ENCODE measurements at places on chromosomes 2 and 18.
A peak's percentile ranks its signal among the peaks of the same experiment; 100 is the strongest.

GRCh38 chr2:149388120-149388816, 57.9 kb downstream of the LYPD6 start:
- peak; percentile 18 for DNase-seq
- peaks cover 17% of the 10 kb centered on the region for H3K36me3 ChIP-seq
- peak overlapping the region; percentile 42 for H3K4me3 ChIP-seq

DNA sequence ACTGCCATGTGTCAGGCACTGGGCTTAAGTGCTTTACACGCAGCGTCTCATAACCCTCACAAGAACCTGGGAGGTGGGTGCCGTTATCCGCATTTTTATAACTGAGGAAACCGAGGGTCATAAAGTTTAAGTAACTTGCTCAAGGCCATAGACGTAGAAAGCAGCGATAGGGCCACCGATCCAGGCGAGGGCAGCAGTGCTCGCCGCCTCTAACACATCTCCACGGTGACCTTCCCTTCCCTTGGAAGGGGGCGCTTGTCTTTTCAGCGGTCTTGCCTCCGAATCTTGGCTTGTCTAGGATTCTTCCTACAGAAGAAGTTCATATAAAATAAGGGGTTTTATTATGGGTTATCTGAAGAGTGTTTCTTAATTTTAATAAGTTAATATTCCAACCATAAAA, 186.6 kb downstream of the GBX2 start:
- peak; percentile 29 for DNase-seq
- H3K4me3 ChIP-seq = no peak overlapping the region
- H3K27me3 ChIP-seq = no peaks in the 10 kb centered on the region
- no peak overlapping the region for H3K27ac ChIP-seq
- peaks cover 48% of the 10 kb centered on the region for H3K36me3 ChIP-seq
- H3K4me1 ChIP-seq = peaks cover 41% of the 10 kb centered on the region

GRCh38 chr2:172821370-172822338, 86.0 kb downstream of the RAPGEF4 start:
- no peak overlapping the region for H3K27ac ChIP-seq
- peaks cover 3% of the 10 kb centered on the region for H3K27me3 ChIP-seq
- H3K4me3 ChIP-seq = no peak overlapping the region
- DNase-seq = no peak
- no peaks in the 10 kb centered on the region for H3K36me3 ChIP-seq

DNA sequence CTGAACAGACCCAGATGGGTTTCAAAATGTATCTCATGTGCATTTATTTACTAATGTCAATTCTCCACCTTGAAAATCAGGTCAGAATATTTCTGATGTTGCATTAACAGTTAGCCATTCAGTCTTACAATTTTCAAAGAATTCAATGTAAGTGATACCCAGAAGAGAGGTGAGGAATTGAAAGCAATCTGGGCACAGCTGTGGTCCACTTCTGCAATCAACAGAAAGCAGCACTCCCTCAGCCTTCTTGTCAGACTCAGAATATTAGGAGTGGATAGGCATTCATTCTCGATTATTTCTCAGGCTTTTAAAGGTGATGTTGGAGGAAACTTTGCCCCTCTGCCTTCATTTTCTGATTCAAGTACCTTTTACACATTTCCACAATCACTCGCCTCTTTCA, 15.7 kb downstream of the CCL20 start:
- no peak for DNase-seq
- H3K27me3 ChIP-seq = peaks cover 6% of the 10 kb centered on the region
- H3K4me3 ChIP-seq = no peak overlapping the region
- H3K4me1 ChIP-seq = no peaks in the 10 kb centered on the region

DNA sequence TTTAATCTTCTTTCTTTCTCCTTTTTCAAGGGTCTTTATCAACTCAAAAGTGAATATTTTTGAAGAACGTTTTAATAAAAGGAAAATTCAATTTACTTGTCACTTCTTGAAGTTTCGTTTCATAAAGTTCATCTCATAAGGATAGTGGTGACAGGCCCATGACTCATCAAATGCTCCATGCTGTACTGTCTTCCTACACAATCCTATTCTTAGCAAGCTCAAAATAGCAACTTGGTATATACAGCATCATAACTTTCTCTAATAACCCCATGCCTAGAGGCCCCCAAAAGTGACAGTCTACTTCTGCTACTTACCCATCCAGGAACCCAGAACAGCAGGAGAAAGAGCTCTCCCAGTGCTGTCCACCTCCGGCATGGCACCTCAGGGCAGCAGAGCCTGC, 7.7 kb downstream of the FBXO15 start:
- DNase-seq = no peak
- peaks cover 1% of the 10 kb centered on the region for H3K36me3 ChIP-seq
- no peak overlapping the region for H3K27ac ChIP-seq
- peaks cover 15% of the 10 kb centered on the region for H3K4me1 ChIP-seq
- no peak overlapping the region for H3K4me3 ChIP-seq

- peaks cover 21% of the 10 kb centered on the region for H3K4me1 ChIP-seq
- no peak overlapping the region for H3K4me3 ChIP-seq
- DNase-seq = no peak
Observed at GRCh38 chr18:69845593-69846506, 101.8 kb downstream of the CD226 start.

GRCh38 chr2:241882091-241882625, 12.6 kb downstream of the RTP5 start:
- peaks cover 19% of the 10 kb centered on the region for H3K27me3 ChIP-seq
- H3K27ac ChIP-seq = peak overlapping the region; percentile 37
- H3K4me1 ChIP-seq = peaks cover 51% of the 10 kb centered on the region
- peak overlapping the region; percentile 71 for H3K4me3 ChIP-seq
- DNase-seq = peak; percentile 38
- H3K36me3 ChIP-seq = peaks cover 15% of the 10 kb centered on the region

GRCh38 chr18:40055262-40055661, 1899.8 kb upstream of the PIK3C3 start:
- no peak overlapping the region for H3K4me3 ChIP-seq
- no peak for DNase-seq
- H3K27ac ChIP-seq = peak overlapping the region; percentile 76
- no peaks in the 10 kb centered on the region for H3K36me3 ChIP-seq

DNA sequence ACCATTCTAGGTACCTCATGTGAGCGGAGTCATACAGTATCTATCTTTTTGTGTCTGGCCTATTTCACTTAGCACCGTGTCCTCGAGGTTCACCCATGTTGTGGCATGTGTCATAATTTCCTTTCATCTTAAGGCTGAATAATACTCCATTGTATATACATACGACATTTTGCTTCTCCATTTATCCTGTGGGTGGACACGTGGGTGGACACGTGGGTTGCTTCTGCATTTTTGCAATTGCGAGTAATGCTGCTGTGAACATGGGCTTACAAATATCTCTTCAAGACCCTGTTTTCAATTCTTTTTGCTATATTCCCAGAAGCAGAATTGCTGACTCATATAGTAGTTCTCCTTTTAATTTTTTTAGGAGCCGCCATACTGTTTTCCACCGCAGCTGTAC, 243.6 kb upstream of the EPAS1 start:
- H3K36me3 ChIP-seq = peaks cover 4% of the 10 kb centered on the region
- H3K27ac ChIP-seq = no peak overlapping the region
- H3K4me1 ChIP-seq = no peaks in the 10 kb centered on the region
- no peak overlapping the region for H3K4me3 ChIP-seq
- peaks cover 18% of the 10 kb centered on the region for H3K27me3 ChIP-seq

- peaks cover 86% of the 10 kb centered on the region for H3K4me1 ChIP-seq
- no peak for DNase-seq
- peak overlapping the region; percentile 72 for H3K27ac ChIP-seq
- peaks cover 8% of the 10 kb centered on the region for H3K36me3 ChIP-seq
- peak overlapping the region; percentile 54 for H3K4me3 ChIP-seq
Observed at GRCh38 chr2:238895361-238895882, 47.5 kb downstream of the TWIST2 start.

GRCh38 chr2:120606931-120607330, 128.7 kb upstream of the GLI2 start:
- H3K36me3 ChIP-seq = no peaks in the 10 kb centered on the region
- DNase-seq = no peak
- no peak overlapping the region for H3K27ac ChIP-seq
- H3K4me1 ChIP-seq = peaks cover 18% of the 10 kb centered on the region
- H3K27me3 ChIP-seq = peaks cover 74% of the 10 kb centered on the region

Data from nephron progenitor cell (in vitro differentiated cells).